ENCODE measurements at places on chromosomes 3 and 15.
A peak's percentile ranks its signal among the peaks of the same experiment; 100 is the strongest.

GRCh38 chr3:154018100-154018696 lies 103.0 kb upstream of the ARHGEF26 start:
- DNase-seq, result peak; percentile 59

DNA sequence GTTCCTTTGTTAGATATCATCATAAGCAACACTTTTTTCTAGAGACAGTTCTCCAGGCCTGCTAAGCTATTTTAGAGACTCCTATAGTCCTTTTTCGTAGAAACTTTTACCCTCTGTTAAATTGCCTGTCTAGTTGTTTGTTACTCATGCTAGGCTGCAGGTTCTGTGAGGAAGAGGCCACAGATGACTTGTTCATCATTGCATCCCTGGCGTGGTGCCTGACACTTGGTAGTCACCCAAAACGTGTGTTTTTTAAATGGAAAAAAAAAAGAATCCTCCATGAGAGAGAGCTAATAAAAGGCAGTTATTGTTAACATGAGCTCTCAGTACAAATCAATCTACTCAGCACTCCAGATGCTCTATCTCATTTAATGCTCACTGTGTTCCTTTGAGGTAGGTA lies 35.1 kb downstream of the CCDC54 start:
- no peak for DNase-seq

DNA sequence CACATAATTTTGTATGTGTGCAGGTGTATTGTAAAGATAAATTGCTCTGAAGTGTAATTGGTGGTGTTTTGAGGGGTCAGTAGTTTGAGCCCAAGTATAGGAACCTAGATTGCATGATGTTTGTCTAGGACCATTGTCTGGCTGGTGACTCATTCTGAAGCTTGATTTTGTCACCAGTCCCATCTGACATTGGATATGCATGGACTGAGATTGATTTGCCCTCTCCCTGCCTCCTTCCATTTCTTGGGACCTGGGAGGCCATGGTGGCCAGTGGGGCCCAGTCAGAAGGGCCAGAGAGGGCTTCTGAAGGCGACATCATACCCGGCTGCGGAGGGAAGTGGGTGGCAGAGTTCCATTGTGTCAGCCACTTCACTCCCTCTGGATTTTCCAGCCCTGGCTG lies 62.3 kb downstream of the PDIA5 start:
- no peak for DNase-seq

- peak; percentile 8 for DNase-seq
Measured at GRCh38 chr3:23183731-23184130, 19.4 kb upstream of the UBE2E2 start.

- no peak for DNase-seq
Measured at GRCh38 chr3:20240154-20240883, 54.3 kb upstream of the SGO1 start.

GRCh38 chr3:62534326-62534725 lies 161.0 kb upstream of the FEZF2 start:
- no peak for DNase-seq

DNA sequence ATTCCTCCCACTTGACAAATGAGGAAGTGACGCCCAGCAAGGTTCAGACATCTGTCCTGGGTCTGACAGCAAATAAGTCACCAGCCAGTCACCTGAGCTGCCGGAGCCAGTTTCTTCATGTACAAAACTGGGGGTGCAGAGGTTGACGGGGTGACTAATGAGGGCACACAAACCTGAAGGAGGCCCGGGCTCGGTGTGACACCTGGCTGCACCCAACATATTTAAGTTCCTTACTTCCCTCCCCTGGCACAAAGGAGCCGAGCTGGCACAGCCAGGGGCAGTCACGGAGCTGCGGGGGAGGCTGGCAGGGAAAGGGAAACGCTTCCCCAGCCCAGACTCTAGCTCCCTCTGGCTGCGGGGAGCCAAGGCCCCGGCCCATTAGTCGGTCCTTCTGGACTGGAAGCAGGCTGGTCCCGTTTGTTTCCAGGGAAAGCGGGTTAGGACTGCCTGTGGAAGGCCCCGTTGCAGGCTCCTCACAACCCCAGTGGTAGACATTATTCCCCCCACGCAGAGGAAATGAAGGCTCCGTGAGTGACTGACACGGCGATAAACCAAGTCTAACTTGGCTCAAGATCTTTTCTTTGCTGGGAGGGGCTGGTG lies 2.3 kb downstream of the FBXL22 start:
- no peak for DNase-seq

GRCh38 chr3:186400662-186401061 lies 38.6 kb upstream of the DGKG start:
- no peak for DNase-seq

DNA sequence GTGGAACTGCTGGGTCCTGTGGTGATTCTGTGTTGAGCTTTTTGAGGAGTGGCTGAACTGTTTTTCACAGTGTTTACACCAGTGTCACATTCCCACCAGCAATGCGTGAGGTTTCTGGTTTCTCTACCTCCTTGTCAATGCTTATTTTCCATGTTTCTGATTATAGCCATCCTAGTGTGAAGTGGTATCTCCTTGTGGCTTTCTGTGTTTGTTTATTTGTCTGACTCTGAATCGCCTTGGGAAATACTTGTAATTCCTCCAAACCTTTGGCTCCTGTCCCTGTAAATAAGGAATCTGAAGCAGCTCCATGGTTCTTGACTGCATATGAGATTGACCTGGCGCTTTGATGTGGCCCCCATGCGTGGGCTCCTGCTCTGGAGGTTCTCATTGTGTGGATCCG lies 20.6 kb downstream of the FAN1 start:
- DNase-seq, result no peak

DNA sequence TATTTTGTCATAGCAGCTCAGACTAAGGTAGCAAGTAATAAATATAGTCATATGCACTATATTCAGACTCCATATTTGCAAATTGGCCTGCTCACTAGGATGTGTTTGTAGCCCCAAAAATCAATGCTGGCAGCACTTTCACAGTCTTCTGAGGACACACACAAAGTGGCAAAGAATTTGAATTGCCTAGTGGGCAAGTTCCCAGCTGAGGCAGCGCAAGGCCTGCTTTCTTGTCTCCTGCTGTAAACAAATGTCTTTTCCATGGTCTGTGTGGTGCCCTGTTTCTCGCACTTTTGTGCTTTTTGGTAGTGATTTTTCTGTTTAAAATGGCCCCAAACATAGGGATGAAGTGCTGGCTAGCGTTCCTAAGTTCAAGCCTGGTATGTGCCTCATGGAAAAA lies 416.0 kb downstream of the OCA2 start:
- DNase-seq, result no peak

- no peak for DNase-seq
Measured at GRCh38 chr3:81790117-81790516, 28.7 kb upstream of the GBE1 start.

DNA sequence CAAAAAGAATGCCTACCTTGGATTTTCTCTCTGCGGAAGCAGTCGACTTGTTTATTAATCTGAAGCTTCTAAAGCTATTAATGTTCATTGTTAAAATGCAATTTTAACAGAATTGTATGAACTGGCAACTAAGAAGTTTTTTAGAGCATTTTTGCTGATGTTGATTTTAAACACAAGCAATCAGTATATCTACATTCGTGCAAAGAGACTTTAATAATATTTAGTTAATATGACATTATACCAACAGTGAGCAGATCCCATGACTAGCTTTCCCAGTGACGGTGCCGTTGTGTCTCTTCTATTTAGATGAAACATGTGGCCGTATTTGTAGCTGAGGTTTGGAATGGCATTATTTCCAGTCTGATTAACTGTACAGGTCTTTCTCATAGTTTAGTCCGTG lies 88.0 kb downstream of the PEX5L start:
- DNase-seq, result no peak

DNA sequence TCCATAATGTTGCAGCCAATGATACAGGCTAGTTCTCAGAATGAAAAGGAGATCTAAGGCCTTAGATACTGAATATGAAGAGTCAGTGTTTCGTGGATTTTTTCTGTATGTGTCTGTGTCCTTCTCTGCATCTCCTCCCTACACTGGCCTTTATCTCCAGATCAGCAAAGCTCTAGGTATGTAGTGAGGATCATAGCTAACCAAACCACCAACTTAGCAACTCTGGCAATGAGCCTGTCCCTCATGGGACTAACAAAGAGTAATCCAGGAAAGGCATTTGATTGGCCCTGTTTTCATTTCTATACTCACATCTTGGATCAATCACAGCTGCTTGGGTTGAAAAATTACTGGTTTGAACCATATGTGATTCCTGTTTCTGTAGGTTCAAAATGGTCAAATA lies 18.6 kb upstream of the CNTN3 start:
- DNase-seq, result no peak

- DNase-seq, result no peak
Measured at GRCh38 chr3:128508852-128509251, 15.9 kb upstream of the GATA2 start.

DNA sequence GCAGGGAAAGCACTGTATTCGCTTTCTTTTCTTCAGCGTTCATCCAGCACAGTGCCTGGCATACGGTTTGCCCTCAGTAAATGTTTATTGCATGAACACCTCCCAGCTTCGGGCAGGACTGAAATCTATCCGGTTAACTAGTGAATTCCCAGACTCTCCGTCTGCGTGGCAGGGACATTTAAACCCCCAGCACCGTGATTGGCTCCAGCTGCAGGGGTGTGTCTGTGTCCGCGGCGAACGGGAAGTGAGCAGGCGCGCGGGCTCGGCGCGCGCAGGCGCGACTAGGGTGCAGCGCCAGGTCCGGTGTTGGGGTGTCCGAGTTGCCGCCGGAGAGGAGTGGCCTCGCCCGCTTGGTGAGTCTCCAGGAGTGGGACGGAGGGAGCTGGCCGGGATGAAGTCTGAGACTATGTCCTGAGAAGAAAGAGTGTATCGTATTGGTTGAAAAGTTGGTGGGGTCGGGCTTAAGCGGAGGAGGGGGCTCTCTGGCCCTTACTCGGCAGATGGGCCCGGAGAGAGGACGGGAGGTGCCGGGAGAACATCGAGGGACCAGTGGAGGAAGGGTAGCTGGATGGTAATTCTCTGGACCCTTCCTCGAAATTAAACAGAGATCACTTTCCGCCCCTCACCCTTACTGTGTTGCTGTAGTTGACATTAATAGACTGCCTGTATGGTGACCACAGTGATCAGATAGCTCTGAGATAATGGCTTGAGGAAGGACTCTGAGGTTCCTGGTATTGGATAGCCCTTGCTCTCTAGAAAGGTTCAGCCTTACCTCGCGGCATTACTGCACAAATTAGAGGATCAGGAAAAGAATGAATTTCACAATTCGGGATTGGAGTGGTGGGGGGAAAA lies at the start of gene SNAP23:
TSS of gene SNAP23 (plus strand) at position 274 of the 852 bp plus-strand sequence. CDS start 16,213 bp downstream, outside the sequence.
- peak; percentile 82 for DNase-seq

DNA sequence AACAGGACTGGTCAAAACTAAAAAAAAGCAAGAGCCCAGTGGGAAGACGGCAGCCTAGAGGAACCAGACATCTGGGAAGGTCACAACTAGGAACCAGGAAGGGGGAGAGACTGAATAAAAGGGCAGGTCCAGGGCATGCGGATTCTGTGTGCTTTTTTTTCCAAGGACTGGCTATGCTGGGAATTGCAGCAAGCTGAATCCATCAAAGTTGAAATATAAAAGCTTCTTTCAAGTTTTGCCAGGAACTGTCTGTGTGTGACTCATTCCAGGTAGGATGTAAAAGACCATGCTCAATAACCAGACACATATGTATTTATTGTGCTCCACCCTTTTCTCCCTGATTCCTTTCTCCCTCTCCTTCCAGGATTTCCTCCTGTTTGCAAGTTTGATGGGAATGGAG lies 47.9 kb upstream of the CCDC80 start:
- no peak for DNase-seq

DNA sequence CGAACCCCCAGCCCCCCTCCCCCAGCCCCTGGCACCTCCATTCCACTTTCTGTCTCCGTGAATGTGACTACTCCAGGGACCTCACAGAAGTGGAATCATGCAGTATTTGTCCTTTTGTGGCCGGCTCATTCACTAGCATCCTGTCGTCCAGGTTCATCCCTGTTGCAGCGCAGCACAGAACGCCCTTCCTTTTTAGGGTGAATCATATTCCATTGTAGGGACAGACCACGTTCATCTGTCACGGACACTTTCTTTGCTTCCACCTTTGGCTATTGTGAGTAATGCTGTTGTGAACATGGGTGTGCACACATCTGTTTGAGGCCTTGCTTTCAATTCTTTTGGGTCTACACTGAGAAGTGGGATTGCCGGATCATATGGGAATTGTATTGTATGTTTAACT lies 148.9 kb upstream of the IQSEC1 start:
- no peak for DNase-seq

DNA sequence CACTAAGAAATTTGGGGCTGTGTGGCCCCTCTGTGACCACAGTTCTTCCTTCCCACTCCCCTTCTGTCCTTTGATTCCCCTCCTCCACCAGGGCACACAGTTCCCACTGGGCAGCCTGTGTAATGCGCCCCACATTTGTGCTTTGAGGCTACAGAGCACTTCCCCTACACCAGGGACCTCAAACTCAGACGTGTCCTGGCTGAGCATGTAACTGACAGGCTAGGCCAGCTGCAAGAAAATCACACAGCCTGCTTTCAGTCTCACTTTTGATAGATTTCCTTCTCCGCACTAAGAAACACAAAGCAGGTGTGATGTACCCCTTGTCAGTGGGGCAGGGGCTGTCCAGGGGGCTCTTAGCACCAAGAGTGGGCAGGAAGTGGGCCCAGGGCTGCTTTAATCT lies 29.6 kb downstream of the PRKCD start:
- DNase-seq, result no peak

- DNase-seq, result no peak
Measured at GRCh38 chr3:176595307-176595706, 602.0 kb downstream of the TBL1XR1 start.

DNA sequence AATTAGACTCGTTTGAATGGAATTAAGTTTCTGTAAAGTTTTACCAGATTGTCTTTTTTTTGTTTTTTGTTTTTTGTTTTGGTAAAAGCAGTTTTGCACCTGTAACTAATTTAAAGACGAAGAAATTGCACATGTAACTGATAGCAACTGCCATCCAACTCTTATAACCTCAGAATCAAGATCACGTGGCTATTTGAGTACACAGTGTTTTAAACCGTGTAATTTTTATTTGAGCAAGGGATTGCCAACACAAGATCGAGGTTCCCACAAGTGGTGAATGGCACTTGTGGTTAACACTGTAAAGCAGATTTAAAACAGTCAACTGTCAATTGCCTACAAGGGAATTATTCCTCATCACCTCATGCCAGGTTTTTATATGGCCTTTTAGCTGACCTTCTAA lies 67.3 kb downstream of the PPARG start:
- no peak for DNase-seq

- no peak for DNase-seq
Measured at GRCh38 chr3:111595232-111595631, at the start of gene ZBED2. Gene ZBED2, minus strand, starts transcription at chr3:111595346. Its CDS starts 1,145 bp downstream, at chr3:111594201.

GRCh38 chr3:66792086-66792485 lies 206.0 kb upstream of the KBTBD8 start:
- DNase-seq, result no peak
